ENCODE measurements at places on chromosomes 3 and 15.

DNA sequence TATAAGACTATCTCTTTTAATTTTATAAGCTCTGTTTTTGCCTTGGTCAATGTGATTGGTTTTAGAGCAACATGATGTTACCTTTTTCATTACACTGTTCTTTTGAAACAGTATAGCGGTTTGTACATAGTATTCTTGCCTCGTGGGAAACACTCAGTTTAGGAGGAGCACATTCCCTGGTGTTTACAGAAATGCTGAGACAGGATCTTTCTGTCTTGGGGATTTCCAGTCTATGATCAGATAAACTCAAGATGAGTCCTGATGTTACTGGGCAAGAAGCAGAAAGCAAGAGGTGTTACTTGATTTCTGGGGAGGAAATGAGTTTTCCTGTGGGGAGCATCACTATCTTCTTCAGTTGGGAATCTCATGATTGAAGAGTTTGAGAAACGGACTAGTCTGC, 2.5 kb downstream of the TMEM266 start:
- DNase-seq = no peak

- no peak for DNase-seq
Observed at GRCh38 chr3:128317698-128318231, 148.9 kb downstream of the DNAJB8 start.

GRCh38 chr3:160403796-160404470, 4.5 kb downstream of the SMC4 start:
- no peak for DNase-seq

DNA sequence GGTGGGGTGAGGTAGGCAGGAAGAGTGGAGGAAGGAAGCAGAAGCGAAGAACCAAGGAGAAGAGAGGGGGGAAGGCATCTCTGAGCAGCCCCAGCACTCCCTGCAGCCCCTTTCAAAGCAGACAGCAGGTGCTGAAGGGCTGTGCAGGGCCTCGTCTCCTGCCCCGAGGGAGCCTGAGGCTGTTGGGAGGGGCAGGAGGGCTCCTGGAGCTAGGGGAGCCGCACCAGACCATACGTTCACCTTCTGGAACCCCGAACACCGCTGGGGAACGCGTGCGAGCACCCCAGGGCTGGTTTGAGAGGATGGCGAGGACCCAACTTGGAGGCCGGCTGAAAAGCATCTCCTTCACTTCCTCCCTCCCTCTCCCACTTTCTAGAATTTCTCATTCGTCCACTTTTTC, 259.8 kb downstream of the FAM43A start:
- no peak for DNase-seq
